ENCODE measurements at places on chromosomes 1 and 21. TPM values are rescaled to one million over a fixed set of nuclear protein-coding genes. Genes with fewer than 3 reads are reported as not detected.

DNA sequence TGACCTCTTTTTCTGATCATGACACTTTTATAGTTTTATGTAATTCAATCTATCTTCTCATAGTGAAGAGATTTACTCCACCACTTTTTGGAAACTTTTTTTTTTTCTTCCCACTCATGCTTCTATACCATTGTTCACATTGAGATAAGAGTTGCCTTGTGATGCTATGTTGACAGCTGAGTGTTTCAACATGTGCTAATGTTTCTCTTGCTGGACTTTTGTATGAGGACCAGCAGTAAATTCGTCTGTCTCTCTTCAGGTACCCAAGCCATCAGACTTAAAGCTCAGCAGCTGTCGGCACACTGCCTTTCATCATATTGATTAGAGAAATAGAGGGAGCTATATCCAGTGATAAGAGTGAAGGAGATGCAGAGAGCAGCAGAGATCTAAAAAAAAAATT is 227.0 kb downstream of the GRIK1 start:
- no peak for DNase-seq

DNA sequence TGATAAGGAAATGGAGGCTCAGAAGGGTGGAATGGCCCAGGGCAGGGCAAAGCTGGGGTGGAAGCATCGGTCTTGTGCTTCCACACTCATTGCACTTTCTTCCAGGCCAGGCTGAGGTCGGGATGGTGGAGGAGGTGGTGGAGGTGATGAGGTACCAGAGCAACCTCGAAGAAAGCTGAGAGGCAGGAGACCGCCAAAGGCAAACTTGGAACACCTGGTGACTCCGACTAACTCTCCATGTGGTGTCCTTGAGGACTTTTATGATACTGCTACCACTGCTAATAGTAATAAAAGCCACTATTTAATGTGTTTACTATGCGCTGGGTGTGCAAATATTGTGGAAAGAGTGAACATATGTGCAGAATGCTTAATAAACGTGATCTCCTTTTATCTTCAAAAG is 16.9 kb upstream of the BTG2 start:
- peak; percentile 33 for DNase-seq

DNA sequence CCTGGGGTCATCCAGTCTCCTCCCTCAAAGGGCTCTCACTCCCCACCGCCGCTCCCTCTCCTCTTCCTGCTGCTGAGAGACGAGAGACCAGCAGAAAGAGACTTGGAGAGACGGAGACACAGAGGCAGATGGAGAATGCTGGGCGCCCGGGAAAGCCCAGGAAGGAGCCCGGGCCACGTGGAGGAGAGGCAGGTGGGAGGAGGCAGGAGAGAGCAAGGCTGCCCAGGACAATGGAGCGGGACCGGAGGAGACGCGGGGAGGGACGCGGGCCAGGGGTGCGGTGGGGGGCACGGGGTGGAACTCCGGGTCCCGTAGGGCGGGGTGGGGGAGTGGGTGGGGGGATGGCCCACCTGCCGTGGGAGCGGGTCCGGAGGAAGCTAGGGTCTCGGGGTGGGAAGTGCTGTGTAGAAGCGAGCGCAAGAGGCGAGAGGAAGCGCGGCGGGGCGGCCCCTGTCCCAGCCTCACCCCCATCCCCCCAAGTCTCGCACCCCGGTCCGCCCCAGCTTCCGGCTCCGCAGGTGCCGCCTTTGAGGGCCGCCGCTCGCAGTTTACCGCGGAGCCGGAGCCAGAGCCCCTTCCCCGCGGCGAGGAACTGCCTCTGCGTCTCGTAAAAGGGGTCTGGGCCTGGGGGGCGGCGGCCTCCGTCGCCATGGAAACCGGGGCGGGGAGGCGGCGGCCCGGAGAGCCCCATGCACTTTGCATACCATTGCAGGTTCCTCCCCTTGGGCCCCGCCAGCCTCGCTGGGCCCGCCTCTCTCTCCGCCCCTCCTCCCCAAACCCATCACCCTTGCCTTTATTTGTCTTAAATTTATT is 11.7 kb upstream of the EPHA2 start:
- peak; percentile 50 for DNase-seq

- DNase-seq = no peak
These were observed 197.4 kb downstream of the FGGY start for GRCh38 chr1:59494145-59494833.

DNA sequence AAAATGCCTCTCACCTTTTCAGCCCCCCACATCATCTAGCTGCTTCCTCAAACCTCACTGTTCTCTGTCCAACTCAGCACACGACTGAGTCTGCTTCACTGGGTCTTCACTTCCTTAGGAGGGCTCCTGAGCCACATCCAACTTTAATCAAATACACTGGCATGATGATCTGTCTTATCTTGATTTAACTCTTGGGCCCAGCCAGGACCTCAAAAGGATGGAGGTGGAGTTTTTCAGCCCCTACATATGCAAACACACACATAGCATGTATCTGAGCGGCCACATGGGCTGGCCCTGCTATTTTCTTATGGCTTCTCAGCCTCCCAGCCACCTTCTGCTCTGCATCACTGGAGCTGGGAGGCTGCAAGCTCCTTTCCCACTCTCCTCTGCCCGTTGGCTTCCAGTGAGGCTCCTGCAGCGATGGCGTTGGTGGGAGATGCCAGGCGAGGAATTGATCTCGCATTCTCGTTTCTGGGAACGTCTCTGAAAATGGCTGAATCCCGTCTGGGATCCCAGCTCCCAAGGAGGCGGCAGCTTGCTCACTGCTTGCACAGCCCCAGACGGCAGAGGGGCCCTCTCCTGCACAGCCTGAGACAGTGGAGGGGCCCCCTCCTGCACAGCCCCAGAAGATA is 1.8 kb upstream of the PRXL2B start:
- DNase-seq = peak; percentile 49

DNA sequence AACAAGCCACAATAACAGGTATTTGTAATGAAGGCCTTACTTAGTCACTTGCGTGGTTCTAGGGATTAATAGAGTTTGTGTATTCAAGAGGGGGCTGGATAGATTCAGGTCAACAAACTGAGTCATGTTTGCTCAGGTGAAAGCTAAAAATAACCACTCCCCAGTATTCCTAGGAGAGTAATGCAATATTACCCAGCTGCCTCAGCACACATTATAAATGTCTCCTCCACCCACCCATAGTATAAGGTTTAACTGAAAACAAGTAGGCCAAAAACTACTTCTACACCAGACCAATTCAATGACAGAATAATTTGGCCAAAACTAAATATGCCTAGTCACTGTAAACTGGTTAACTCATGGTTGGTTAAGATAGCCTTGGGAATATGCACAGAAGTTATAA is 34.4 kb downstream of the WLS start:
- no peak for DNase-seq

- no peak for DNase-seq
These were observed 51.4 kb upstream of the SIM2 start for GRCh38 chr21:36647279-36648093.

- DNase-seq = no peak
These were observed 196.4 kb downstream of the GREM2 start for GRCh38 chr1:240415532-240415931.

The FCN3 gene
- not detected for total RNA-seq

The OPRD1 gene
- not detected for total RNA-seq

The ANP32E gene
- total RNA-seq = 56.9 TPM

The C21orf91 gene
- 40.9 TPM for total RNA-seq

The FMO1 gene
- not detected for total RNA-seq

The BGLAP gene
- 1.1 TPM for total RNA-seq

The SELENBP1 gene
- not detected for total RNA-seq

The SLC45A3 gene
- 1.8 TPM for total RNA-seq

The RCC1 gene
- total RNA-seq = 19.2 TPM

Measured in natural killer cell (primary cell).